ENCODE measurements at places on chromosomes 4 and X. TPM values are rescaled to one million over a fixed set of nuclear protein-coding genes. Genes with fewer than 3 reads are reported as not detected.

FAT4 gene
- 46.8 TPM for total RNA-seq

RS1 gene
- not detected for total RNA-seq

BGN gene
- total RNA-seq = 22.9 TPM

FAM47B gene
- not detected for total RNA-seq
